Hematopoietic multipotent progenitor cell treated with erythropoietin and hydrocortisone succinate and interleukin-3 and kit ligand, for 6 days (in vitro differentiated cells): ENCODE measurements at places on chromosomes 1 and 21.

- DNase-seq, result no peak
These were observed 16.5 kb downstream of the SPOCD1 start for GRCh38 chr1:31799196-31799894.

DNA sequence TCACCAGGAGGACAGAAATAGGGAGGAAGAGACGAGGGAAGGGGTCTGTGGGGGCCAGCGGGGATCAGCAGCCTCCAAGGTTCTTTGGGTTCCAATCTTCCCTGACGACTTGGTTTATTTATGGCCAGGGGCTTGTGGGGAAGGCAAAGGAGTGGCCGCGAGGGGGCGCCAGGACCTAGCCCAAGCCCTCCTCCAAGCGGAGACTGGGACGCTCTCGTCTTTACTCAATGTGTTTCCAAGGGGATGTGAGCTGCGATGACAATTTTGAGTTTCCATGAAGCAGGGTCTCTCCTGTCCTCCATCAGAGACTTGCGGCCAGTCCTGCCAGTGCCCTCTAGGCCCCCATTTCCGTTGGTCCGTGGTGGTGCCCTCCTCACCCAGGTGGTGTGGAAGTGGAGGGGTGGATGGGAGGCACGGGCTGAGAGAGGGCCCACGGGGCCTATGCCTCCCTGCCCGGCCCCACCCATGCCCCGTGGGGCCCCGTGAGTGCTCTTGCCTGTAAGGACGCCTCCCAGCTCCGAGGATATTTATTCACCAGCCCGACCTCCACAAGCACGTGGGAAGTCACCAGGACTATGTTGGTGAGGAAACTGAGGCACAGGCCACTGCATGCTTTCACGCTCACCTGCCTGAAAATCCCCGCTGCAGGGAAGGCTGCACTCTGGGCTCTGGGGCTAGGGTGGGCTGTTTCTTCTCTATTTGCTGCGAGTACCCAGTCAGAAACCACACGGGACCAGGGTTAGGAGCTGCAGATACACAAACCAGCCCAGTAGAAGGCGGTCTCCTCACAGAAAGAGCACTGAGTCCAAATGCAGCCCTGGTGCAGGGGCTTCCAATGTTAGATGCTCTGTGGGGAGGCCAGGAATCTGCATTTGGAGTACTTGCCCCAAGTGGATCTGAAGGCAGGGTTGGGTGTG is 26.5 kb downstream of the DMRTB1 start:
- peak; percentile 86 for DNase-seq

DNA sequence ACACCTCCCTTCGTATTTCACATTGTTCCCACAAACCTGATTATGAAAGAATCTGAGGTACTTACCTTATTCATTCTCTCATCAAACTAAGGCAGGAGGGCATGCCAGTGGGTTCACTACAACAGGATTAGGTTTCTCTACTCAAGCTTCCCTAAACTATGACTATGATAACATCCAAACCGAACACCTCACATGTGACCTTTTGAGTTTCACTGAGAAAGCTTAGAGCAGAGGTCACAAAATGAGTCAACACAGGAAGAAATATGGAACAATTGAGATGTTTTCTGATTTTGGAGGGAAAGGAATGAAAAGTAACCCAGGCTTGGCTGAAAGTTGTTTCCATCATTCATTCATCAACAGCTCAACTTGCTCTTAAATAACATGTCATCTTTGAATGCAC is 24.1 kb downstream of the UBR4 start:
- no peak for DNase-seq

DNA sequence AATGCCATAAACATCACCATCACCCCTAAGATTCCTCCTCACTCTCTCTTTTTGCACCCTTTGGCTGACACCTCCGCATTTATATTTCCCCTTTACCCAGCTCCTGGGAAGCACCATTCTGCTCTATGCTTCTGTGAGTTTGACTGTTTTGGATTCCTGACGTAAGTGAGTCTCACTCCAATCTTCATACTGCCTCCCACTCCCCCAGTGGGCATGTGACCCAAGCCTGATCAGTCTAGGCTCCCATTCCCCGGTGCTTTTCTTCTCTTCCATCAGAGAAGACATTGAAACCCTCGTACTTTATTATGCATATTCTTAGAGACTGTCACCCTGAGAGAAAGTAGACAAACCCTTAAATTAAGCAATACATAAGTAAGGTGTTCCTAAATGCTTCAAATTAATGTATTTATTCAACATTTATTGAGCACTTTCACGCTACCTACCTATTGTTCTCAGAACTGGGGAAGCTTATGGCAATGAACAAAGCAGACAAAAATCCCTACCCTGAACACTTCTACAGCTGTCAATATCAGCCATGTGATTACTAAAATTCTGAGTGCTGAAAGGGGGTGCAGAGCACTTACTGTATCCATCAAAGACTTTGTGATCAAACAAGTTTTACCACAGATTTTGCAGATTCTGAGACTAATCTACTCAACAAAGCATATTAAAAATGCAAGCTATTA is 43.4 kb upstream of the DIPK1A start:
- DNase-seq, result no peak

DNA sequence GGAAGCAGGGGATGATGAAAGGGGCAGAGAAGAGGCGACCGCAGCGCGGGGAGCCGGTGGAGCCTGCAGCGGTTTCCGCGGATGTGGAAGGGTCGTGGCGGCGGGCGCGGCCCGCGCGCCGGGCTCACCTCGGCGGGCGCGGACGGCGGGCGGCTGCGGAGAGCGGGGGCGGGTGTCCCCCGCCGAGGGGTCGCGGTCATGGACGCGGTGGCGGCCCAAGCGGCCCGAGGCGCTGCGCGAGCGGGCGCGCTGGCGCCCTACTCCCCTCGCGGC is 572 bp downstream of the LPGAT1 start:
- DNase-seq, result no peak

GRCh38 chr1:36406440-36406839 is 8.7 kb upstream of the LSM10 start:
- DNase-seq, result no peak

GRCh38 chr1:156497743-156498431 is 2.7 kb downstream of the MEF2D start:
- DNase-seq, result no peak
